Activated CD4-positive, alpha-beta T cell treated with anti-CD3 and anti-CD28 coated beads, Interleukin-2, Interleukin-6, amounts not matched to agents 100 ng/mL and 50 ng/mL, durations not matched to agents 16 hours and 8 hours (primary cell): ENCODE measurements at places on chromosomes 11 and 22.

GRCh38 chr11:4798427-4799183 is 5.6 kb downstream of the OR52R1 start:
- DNase-seq, result peak; percentile 2

DNA sequence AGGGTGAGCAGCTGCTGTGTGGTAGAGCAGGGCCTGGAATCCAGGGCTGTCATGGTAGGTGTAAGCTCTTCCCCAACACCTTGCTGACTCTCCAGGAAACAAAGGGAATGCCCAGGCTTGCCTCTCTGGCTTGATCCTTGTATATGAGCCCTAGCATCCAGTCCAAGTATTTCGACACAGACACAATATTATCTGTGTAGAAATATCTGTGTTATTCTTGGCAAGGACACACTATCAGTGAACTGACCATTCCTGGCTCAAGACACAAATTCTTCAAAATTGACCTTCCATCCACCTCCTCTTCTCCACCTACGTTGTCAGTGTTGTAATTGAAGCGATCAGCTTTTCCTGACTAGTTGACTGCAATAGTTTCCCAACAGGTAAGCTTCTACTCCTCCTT is 312.0 kb upstream of the NARS2 start:
- no peak for DNase-seq

DNA sequence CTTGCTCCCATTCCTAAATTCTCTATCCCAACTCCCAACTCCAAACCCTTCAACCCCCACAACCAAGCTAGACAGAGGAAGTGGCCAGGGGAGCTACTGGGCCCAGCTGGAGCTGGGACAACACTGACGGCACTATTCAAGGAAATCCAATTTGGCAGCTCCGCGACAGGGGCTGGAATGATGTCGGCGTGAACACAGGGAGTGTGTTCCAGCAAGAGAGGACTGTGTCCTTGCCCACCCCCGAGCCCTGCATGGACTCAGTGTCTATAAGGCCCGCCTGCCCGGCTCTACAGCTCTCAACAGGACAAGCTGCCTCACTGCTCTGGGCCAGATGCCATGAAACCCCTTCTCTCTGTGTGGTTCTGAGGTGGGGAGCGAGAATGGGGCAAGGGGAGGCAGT is 11.3 kb downstream of the PCSK7 start:
- DNase-seq, result no peak

- peak; percentile 15 for DNase-seq
These were observed 927 bp downstream of the PRCP start for GRCh38 chr11:82899186-82899820.

GRCh38 chr11:104219096-104219495 is 55.1 kb upstream of the PDGFD start:
- no peak for DNase-seq

DNA sequence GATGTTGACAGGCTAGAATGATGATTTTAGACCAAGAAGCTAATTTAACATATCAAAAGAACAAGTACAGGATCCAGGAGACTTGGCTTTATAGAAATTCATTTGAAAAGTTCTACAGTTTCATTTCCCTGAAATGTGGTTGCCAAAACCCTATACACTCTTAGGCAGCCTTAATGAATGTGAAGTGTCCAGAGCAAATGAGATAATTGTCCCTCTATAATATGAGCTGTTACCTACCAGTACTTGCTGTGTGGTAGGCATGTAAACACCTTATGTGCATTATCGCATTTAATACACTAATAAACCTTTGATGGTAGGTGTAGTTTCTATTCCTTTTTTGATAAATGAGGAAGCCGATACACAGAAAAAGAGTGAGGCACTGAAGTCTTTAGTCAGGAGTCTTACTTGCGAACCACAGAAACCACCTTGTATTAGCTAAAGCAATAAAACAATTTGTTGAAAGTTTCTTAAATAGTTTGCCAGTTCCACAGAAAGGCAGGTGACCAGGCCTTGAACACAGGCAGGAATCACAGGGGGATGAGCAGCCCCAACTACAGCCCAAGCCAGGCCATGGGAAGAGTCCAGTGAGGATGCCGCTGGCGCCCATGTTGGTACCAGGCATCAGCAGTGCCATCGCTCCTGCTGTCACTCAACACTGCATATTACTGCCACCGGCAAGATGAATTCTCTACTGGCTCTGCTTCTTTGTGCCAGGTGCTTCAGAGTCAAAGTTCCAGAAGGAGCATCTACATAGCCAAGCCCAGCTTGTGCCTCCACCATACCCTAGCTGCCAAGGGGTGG is 81.7 kb downstream of the SWAP70 start:
- DNase-seq, result no peak

DNA sequence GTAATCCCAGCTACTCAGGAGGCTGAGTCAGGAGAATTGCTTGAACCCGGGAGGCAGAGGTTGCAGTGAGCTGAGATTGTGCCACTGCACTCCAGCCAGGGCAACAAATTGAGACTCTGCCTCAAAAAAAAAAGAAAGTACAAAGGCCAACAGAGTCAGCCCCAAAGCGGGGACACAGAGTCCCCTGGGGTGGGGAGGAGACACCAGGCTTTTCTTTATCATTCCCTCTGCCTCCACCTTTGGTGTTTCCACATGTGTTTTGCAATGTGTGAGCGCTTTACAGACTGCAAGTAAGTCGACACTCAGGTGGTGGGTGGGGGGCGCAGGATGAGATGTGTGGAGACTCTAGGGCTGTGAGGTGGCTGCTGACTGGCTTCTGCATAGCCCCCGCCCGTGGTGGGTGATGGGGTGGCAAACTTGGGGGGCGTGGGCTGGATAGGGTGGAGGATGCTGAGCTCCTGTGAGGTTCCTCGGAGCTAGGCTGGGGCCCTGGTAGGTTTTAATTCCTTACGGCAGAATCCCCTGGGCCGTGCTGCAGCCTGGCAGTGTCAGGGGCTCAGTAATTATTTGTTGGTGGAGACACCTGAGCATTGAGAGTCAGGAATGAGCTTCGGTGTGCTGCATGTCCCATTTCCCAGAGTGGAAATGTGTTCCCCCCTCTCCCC is 177.2 kb downstream of the CTTN start:
- DNase-seq, result no peak

GRCh38 chr22:19448739-19449421 is 1.4 kb upstream of the C22orf39 start:
- DNase-seq, result peak; percentile 87

DNA sequence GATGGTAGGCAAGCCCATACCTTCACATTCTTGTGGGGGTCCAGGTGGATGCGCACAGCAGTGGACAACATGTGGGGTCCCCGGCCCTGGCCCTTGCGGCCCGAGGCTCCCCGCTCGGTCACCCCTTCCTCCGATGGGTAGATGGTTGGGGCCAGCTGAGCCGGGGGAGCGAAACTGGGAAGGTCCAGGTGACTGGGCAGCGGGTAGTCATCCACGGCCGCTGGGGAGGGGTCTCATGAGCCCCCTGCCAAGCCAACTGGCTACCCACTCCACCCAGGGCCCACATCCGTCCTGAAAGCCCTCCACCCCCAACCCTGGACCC is 10.7 kb downstream of the ATG2A start:
- no peak for DNase-seq
